Activated gamma-delta T cell treated with anti-CD3 and anti-CD28 coated beads, Interleukin-2, amount 50 U/mL, for 16 hours (primary cell): ENCODE measurements at places on chromosomes 11 and 22.

GRCh38 chr11:17691550-17691949 lies 27.8 kb upstream of the MYOD1 start:
- no peak for DNase-seq

DNA sequence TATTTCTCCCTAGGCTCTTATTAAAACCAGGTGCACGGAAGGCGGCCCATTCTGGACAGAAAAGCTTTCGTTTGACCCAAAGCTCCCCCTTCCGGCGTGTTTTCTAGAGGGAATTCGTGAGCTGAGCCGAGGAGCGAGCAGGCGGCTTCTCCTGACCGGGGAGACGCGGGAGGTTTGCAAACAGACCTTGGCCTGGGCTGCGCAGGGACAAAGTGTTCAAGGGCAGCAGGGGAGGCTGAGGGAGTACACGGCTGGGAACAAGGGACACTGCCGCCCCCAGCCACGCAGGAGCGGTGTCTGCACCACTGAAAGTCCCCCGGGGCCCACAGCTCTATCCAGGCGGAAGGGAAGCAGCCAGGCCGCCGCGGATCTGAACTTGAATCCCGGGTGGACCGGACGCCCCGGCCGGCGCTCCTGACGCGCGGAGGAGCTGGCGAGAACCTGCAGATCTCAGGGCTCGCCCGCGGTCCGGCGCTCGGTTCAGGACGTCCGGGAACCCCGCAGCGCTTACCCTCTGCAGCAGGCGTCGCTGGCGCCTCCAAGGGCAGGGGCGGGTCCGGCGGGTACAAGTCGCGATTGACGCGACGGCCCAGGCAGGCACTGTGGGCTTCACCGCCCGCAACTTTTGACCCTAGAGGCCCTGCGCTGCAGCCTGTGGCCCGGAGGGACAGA lies 101.9 kb downstream of the WT1 start:
- no peak for DNase-seq

- no peak for DNase-seq
These were observed 92.1 kb downstream of the PARVA start for GRCh38 chr11:12469451-12469850.

DNA sequence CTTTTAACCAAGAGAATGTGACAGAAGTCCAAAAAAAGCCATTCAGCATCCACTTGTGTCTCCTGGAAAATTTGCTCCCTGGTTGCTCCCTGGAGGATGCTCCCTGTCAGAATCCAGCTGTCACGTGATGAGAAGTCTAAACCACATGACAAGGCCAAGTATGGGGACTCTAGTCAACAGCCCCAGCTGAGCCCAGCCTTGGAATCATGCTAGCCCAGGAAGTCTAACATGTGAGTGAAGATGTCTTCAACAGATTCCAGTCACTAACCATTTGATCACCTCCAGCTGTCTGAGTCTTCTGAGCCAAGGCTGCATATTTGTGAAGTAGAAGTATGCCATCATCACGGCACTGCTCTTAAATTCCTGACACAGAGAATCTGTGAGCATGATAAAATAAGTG lies 4.2 kb downstream of the OR56B4 start:
- no peak for DNase-seq

- DNase-seq, result no peak
These were observed 153.4 kb downstream of the JRKL start for GRCh38 chr11:96543177-96543576.

GRCh38 chr11:64553554-64554201 lies 37.3 kb upstream of the SLC22A12 start:
- peak; percentile 19 for DNase-seq

GRCh38 chr22:21984793-21985192 lies 2.2 kb upstream of the TOP3B start:
- DNase-seq, result no peak

DNA sequence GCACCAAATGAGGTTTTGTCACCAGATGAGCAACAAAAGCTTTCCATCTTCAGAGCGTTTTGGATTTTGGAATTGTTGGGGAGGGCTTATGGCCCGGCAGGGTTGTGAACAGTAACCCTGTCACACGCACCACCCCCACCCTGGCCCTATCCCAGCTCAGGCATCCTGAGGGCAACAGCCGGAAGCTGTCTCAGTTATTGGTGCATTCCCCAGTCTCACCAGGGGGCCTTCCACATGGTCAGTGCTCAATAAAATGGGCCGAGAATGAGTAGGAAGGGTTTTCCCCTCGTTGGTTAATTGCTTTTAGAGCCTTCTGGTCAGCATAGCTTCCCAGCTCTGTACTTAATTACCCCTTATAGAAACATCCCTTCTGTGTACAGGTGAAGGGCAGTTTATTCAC lies 46.0 kb downstream of the LRP5 start:
- no peak for DNase-seq

- no peak for DNase-seq
These were observed 2.5 kb downstream of the SELENOM start for GRCh38 chr22:31104869-31105268.

DNA sequence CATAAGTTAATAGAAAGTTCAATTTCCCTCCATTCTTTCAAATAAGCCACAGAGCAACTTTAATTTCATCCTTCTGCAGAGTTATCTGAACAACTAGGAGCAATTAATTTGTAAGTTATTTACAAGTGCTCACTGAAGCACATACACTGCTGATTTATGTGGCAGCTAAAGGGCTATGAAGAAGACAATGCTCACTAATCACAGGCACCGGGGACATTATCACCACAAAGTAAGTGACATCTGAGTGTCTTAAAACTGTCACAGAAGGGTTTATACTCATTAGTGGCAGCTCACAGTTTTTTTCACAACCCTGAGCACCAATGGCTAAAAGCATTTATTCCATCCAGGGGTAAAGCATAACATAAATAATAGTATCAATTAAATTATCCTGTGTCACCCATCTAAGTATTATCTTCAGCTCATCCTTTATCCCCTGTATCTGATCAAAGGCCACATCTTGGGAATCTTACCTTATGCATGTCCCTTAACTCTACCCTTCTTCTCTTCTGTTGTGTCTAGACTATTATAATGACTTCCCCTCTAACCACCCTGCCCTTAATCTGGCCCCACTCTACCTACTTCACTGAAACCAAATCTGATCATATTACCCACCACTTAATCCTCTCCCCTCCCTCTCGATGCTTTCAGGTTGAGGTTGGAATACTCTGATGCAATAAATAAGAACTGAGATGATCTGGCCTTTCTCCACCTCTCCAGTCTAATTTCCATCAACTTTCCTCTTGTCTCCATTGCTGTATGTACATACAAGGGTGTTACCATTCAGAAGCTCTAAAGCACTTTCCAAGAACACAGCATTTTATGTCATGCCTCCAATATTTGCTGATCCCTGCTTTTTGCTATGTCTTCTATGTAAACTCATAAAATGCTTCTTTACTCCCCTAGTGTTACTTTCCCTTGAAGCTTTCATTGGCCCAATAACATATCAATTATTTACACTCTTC lies 252.7 kb downstream of the CASP12 start:
- no peak for DNase-seq

GRCh38 chr22:37462436-37462835 lies 23.7 kb downstream of the MFNG start:
- no peak for DNase-seq

- DNase-seq, result no peak
These were observed 77.5 kb downstream of the ZBTB16 start for GRCh38 chr11:114136686-114137640.

- no peak for DNase-seq
These were observed 47.6 kb upstream of the PARVA start for GRCh38 chr11:12329797-12330196.

GRCh38 chr22:29254286-29254660 lies 13.5 kb downstream of the RHBDD3 start:
- DNase-seq, result no peak

DNA sequence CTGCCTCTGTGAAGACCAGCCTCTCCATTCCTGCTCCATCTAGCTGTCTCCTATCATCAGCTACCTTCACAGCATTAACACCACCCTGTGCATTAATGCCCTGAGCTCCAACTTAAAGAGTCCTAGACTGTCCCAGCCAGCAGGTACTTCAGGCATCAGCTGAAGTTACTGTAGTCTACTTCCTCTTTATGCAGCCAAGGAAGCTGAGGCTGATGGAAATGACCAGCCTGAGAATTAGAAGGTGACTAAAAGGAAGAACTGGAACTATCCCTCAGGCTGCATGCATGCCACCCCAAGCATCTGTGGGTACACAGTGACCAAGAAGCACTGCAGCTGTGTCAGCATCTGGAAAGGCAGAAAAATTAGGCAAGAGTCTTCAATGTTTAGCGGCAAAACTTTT lies 28.2 kb downstream of the MS4A10 start:
- no peak for DNase-seq

- no peak for DNase-seq
These were observed 4.0 kb downstream of the POU2AF3 start for GRCh38 chr11:111302298-111302697.

GRCh38 chr22:22989856-22990255 lies 80.5 kb upstream of the GNAZ start:
- no peak for DNase-seq

DNA sequence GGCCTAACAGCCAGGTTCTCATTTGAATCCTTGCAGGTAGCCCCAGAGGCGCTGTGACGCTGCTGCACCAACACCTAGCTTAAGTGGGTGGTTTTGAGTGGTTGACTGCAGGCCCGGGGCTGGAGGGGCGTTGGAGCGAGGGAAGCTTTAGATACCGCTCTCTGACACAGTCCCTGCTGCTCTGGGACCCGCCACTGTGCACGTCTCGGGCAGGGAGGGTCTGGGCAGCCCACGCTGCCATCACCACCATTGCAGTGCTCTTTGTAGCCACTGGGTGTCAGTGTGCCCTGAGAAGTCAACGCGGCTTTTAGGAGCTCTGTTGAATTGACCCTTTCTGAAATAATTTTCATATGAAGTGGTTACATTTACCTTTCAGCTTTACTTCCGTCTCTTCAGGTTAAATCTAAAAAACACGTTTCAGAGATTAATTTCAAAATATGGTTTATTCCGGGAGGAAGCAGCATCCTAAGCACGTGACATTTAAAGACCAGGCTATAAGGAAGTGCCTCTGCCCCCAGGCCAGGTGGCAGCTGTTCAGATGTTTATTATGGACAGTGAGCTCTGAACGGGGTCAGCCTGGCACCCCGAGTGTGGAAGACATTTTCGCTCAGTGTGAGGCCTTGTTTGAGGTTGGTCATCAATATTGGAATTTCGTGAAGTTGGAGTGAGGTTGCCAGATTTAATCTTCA lies 30.9 kb upstream of the PARVB start:
- peak; percentile 36 for DNase-seq

GRCh38 chr11:70383664-70384565 lies 14.4 kb upstream of the CTTN start:
- DNase-seq, result no peak

- no peak for DNase-seq
These were observed 576 bp upstream of the SC5D start for GRCh38 chr11:121291896-121292494.

DNA sequence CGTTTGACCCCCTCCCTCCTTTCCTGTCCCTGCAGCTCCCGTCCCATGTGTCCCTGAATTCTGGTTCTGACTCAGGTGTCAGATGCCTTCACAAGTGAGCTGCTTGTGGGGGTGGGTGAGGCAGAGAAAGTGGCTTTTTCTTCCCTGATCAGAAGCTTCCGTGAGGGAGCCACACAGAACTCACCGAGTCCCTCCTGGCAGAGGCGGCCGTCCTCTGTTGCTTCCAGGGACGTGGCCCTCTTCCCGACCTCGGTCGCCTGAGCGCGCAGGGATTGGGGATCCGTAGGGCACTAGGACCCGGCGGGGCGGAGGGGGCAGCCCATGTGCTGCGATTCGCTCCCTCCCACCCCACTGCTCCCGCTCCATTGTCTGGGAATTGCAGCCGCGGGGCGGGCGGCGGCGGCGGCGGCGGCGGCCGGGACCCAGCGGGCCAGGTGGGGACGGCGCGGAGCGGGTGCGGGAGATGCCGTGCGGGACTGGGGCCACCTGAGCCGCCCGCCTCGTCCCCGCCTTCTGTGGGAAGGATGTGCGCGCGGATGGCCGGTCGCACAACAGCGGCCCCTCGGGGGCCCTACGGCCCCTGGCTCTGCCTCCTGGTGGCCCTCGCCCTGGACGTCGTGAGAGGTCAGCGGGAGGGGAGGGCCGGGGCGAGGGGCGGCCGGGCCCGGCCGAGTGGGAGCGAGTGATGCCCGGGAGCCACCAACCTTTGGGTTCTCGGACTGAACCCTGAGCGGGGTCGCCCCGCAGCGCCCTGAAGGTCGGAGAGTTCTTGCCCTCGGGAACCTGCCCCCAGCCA lies at the start of gene TMEM132A:
TMEM132A (plus strand) TSS at position 351 of the 796 bp plus-strand sequence; CDS start at position 525, 174 bp downstream.
- no peak for DNase-seq

- DNase-seq, result no peak
These were observed 58.3 kb upstream of the SORL1 start for GRCh38 chr11:121393855-121394254.

- DNase-seq, result no peak
These were observed 23.9 kb upstream of the ZC3H12C start for GRCh38 chr11:110069158-110069737.

DNA sequence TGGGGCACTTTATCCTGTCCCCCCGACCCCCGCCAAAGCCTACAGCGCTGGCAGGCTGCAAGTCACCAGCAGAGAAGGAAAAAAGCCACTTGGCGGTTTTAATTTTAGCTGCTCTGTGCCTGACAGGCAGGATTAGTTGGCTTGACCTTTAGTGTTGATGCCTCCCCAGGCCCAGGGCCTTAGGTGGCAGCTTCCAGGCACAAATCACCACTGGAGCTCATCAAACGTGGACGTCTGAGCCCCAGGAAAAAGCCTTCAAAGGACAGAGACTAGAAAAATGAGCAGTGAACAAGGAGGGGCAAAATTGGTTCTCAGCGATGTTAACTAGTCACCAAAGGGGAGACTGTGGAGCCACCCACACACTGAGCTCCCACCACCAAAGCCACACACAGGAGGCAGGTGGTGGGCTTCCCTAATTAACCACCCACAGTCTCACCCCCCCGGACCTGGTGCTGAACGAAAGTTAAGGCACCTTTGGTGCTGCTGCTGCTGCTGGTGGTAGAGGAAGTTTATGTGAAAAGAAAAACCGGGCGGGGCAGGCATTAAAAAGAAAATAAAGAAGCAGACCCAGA lies 4.4 kb upstream of the PYGM start:
- DNase-seq, result peak; percentile 53

GRCh38 chr11:108973402-108974162 lies 308.7 kb downstream of the DDX10 start:
- DNase-seq, result no peak

GRCh38 chr22:36301851-36302250 lies 48.9 kb downstream of the APOL1 start:
- DNase-seq, result no peak

DNA sequence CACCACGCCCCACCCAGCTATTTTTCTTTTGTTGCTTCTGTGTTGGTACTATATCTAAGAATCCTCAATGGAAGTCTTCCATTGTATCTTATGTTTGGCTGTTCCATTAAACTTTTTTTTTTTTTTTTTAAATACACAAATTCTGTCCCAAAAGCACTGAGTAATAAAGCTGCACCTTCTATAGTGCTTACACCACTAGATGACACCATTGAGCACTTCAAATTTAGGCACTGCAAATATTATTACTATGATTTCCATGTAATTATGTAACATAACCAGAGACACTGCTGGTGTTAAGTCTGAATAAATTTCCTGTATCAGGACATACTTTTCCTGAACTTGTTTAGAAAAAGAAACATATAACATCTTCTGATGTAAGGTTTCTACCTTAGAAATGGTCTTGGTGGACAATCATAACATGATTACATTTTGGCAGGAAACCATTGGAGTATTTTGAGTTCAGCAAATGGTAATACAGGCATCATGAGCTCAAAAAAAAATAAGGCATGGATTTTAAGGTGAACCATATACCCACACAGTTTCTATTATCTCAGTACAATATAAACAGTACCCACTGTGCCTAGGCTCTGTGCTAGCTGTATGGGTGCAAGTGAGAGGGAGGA lies 110.5 kb downstream of the ATG16L2 start:
- DNase-seq, result no peak

GRCh38 chr11:1570531-1570895 lies 1.6 kb downstream of the DUSP8 start:
- DNase-seq, result no peak
